Cerebellum (tissue), 4 donors: ENCODE measurements at places on chromosomes 3 and 15. TPM values are rescaled to one million over a fixed set of nuclear protein-coding genes. Genes with fewer than 3 reads are reported as not detected.

- no peak for DNase-seq
These were observed 138.8 kb upstream of the PLXND1 start for GRCh38 chr3:129745253-129745652.

DNA sequence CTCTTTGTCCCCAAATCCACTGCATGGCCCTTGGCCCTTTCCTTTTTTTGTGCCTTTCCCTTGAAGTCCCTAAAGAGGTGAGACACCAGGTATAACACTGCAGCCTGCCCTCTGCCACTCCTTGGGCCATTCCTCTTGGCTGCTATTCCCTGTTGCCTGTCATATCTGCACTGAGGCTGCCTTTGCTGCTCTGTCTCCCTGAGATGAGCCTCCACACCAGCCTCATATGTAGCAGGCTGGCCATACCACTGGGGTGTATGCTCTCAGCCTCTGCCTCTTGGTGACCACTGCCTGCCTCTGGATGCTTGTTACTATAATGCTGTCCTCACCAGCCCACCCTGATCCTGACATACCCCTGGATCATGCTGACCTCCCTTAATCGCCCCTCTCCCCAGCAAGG lies 252.0 kb downstream of the CLSTN2 start:
- no peak for DNase-seq

- no peak for DNase-seq
These were observed 10.3 kb downstream of the RTP1 start for GRCh38 chr3:187207624-187208023.

DNA sequence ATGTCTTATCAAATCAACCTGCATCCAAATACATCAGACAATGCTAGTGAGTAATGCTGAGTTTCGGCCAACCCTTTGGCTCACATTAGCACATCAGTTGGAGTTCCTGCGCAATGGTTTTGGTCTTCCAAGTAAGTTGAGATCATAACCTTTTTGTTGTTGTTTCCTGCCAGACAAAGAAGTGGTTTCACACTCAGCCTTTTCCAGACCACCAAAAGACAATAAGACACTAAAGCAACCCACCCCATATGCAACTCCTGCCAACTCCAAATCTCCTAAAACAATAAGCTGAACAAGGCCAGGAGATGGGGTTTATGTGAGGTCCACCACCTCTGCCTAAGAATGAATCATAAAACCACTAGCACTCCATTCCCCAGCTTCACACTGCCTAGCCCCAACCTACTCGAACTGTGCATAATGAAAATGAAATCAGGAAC lies 177.0 kb downstream of the ERC2 start:
- DNase-seq = no peak

DNA sequence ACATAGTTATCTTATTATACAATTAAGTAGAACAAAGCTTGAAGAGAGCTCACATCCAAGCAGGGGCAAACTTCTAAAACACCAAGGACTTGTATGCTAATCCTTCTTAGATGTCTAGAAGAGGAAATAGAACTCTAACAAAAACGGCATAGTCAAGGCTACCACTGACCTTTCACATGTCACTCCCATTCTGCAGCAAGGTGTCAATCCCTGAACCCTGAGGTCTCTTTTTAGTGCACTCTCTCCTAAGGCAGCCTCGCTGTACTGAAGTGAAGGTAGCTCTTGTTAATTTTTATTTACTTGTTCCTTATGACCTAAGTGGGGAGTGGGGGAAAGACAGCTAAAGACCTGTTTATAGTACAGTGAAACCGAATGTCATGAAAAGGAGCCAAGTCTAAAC lies 506.5 kb downstream of the FOXP1 start:
- DNase-seq = no peak

LIPH gene
- not detected for total RNA-seq
